SK-N-DZ (cell line): ENCODE measurements at places on chromosomes 1 and 21.
A peak's percentile ranks its signal among the peaks of the same experiment; 100 is the strongest.

- DNase-seq = no peak
Observed at GRCh38 chr1:116228511-116228910, 117.3 kb downstream of the MAB21L3 start.

- DNase-seq = no peak
Observed at GRCh38 chr1:199009447-199009846, 370.6 kb downstream of the PTPRC start.

GRCh38 chr1:24768873-24769605 is 23.8 kb downstream of the CLIC4 start:
- no peak for DNase-seq

DNA sequence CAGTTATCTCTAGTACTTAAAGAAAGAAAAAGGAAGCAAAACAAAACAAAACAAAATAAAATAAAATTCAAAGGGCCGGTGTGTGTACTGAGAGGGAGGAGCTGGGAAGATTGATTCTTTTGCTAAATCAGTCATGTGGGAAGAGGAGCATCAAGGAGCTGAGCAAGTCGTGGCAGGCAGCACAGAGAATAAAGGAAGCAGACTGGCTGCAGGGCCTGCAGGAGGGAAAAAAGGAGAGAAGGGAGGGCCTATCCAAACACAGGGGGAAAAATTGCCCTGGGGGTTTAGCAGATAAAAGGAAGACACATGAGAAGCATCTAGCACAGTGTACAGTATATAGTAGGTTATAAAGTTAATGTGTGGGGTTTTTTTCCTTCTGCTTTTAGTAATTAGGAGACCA is 27.6 kb downstream of the AGO4 start:
- no peak for DNase-seq

DNA sequence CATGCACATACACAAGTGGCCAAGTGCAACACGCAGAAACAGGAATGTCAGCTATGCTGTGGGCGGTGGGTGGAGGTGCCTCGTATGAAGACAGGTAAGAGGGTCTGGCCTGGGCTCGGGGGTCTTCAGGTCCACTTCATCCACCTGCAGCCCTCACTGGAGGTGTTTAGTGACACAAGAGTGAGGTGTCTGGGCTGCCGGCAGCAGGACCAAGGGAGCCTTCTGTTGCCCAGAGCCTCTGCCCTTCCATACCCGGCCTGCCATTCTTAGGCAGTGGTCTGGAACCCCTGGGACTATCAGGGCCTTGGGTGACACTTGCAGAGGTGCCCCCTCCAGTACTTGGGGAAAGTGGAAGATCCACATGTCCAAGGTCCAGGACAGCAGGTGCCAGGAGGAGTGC is 21.7 kb upstream of the ACTRT2 start:
- no peak for DNase-seq

- DNase-seq = no peak
Observed at GRCh38 chr1:207920444-207921021, 9.6 kb upstream of the CD34 start.

DNA sequence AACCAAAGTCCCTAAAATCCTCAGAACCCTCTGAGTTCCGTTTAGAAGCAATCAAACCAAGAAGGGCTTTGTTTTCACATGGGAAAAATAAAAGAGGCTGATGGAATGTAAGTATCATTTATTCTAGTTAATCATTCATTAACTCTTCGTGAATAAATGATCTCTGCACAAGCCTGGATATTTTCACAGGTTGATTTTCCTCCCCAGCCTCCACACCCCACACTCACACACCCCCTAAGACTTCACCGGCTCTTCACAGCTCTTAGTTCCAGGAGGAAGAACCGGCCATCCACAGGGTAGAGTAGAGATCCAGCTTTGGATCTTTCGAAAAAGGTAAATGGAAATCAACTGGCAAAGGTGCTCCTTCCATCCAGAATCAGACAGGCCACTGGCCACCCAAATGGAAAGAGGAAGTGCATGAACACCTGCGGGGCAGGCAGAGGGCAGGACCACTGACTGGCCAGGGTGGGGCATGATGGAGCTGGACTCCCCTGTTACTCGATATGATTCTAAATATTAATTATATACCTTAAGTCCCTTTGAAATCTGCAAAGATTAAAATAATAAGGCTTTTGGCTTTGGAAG is 10.0 kb downstream of the C1orf198 start:
- DNase-seq = no peak

- no peak for DNase-seq
Observed at GRCh38 chr1:38151399-38151798, 104.8 kb upstream of the POU3F1 start.

GRCh38 chr1:18085387-18086074 is 22.1 kb upstream of the IGSF21 start:
- DNase-seq = no peak

GRCh38 chr1:186479162-186479561 is 18.2 kb upstream of the PDC start:
- peak; percentile 14 for DNase-seq
